Left colon (tissue), 2 donors: ENCODE measurements at places on chromosomes 1 and 21. TPM values are rescaled to one million over a fixed set of nuclear protein-coding genes. Genes with fewer than 3 reads are reported as not detected.
A peak's percentile ranks its signal among the peaks of the same experiment; 100 is the strongest.

- DNase-seq = peak; percentile 20
These were observed 16.2 kb downstream of the ZNF362 start for GRCh38 chr1:33272509-33272908.

Gene HEATR1
- 15.3 TPM for total RNA-seq

Gene KCNJ15
- 0.21 TPM for total RNA-seq

DNA sequence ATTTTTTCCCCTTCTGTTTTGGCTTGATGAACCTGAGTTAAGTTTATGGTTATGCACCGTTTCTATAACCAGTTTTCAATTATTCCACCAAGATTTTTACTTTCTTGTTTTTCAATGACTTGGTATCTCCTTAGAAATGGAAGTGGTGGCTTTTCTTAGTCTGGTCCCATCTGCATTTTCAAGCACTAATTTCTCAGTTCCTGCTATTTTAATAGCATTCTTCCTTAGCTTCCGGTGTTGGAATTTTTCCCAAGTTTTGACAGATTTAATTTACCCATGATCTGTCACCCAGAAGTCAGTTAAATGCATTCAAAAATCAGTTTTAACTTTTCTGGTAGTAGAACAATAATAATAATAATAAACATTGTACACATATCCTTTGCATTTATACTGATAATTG lies 184.6 kb upstream of the OLFM3 start:
- no peak for DNase-seq

- DNase-seq = no peak
These were observed 220.6 kb upstream of the PKN2 start for GRCh38 chr1:88463401-88463985.

Gene FAM72B
- total RNA-seq = 1.3 TPM

Gene FCRL5
- total RNA-seq = 2.2 TPM

- no peak for DNase-seq
These were observed 16.3 kb upstream of the TENT5C start for GRCh38 chr1:117589544-117589943.

Gene CD84
- total RNA-seq = 6.2 TPM

Gene IVL
- not detected for total RNA-seq

DNA sequence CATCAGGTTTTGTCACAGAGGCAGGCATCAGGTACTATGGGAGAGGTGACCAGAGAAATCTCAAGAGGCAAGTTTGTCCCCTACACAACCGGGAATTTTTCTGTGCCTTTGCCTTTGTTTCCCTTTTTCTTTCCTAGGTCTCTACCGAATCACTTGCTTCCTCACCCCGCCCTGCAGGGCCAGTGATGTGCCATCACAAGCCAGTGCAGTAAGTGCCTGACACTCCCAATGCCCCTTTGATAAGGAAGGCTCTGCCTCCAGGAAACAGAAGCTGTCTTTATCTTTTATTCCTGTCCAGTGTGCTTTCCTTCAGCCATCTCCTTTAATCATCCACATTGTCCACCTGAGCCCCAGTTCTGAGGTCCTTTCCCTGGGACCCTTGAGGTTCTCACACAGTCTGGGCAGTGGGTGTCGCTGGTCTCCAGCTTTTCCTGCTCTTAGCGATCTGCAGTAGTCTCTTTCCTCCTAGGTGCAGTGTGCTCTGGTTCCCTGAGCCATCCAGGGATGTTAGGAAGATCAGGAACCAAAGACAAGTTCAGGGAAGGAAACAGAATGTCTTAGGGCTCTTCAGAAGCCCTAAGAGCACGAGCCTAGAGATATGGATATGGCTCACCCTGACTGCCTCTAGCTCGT lies 36.6 kb downstream of the GJA5 start:
- no peak for DNase-seq

DNA sequence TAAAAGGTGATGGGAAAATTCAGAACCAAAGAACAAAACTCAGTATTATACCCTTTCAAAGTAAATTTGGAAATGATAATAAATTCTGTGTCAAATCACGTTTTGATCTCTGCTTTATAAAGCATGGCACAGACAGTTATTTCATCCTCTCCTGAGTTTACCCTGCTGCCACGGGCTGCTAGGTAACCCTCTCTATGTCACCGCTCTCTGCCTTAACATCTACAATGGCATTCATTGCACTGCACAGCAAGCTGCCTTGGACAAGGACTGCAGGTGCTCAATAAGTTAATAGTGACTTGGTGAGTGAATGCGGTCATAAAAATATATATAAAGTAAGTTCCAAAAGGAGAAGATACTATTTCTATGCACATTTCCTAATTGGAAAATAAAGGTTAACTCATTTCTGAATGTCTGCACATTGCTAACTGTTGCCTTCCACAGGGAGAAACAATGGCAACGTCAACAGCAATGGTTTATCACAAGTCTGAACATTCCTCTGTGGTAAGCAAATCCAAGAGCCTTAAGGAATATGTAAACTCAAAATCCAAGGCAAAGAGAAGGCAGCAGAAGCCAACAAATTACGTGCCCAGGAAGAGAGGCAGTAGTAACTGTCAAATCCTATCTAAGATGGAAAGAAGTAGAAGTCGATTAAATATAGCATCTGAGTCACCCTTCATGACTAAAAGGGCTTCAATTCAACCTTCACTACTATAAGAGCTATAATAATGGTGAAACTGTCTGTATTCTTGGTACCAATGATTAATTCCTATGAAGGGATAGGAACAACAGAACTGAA lies 19.4 kb downstream of the FYB2 start:
- DNase-seq = no peak

- DNase-seq = no peak
These were observed 12.9 kb downstream of the DESI2 start for GRCh38 chr1:244665771-244666217.

DNA sequence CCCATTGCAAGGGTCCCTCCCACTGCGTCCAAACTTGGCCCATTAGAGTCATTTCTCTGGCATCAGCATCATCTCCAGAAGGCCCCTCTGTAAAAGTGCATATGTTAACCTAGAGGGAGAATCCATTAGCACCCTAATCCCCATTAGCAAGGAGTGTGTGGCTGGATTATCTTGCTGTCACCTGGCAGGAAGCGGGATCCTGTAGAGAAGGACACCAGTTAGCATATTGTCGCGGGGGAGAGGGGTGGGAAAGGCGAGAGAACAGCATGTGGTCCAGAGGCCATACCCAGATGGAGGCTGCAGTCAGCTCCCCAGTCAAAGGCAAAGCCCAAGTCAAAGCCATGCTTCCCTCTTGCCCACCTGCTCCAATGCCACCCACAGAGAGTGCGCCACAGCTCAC lies 64.0 kb downstream of the OLIG1 start:
- DNase-seq = no peak

- DNase-seq = peak; percentile 70
These were observed 41.7 kb downstream of the PRKCZ start for GRCh38 chr1:2091611-2092604.
